Stimulated activated CD4-positive, alpha-beta T cell treated with anti-CD3 and anti-CD28 coated beads, Interleukin-1b, Interleukin-23, amount 100 ng/mL, for 24 hours (primary cell): ENCODE measurements at places on chromosomes 16 and 17.

GRCh38 chr17:20797292-20797691 is 217.8 kb downstream of the CDRT15L2 start:
- DNase-seq: no peak

DNA sequence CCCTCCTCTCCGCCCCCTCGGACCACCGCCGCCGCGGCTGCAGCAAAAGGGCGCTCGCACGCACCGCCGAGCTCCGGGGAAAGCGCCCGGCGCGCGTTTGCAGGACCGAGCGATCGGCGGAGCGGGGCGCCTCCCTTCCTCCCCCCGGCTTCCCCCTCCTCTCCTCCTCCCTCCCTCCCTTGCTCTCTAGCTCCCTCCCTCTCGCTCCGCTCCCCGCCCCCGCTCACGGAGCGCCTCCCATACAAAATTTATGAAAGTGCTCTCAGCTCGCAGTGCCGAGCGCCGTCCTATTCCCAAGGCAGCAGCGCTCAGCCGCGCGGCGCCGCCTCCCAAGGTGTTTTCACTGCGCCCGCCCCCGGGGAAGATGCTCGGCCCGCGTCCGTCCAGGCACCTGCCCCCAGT is at the start of gene RTN4RL1:
Gene RTN4RL1 (minus strand): TSS at position 115 of the 402 bp plus-strand sequence. CDS start 469 bp downstream, outside the sequence.
- DNase-seq: no peak

DNA sequence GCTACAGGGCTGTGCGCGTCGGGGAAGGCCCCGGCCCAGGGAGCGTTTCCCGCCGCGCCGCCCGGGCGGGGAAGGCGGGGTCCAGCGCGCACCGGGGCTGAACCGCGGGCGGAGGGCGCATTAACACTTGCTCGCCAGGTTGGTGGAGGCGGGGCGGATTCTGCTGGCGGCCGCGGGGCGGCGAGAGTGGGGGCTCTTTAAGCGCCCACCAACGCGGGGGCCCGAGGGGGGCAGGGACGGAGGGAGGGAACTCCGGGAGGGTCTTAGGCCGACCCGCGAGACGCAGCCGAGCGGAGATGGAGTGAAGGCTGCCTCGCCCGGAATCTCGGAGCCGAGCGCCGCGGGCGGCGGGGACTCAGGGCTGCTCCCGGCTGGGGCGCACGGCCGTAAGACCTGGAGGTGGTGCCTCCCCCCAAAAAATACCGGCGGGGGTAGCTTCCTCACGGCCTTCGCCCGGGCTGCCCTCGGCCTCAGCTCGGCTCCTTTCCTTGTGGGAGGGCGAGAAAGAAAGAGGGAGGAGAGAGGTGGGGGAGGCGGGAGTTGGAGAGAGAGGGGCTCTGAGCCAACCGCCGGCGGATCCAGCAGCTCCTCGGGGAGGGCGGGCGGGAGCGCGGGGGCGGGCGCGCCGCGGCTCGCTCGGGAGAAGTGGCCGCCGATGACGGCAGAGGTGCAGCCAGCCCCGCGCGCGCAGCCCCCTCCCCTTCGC is 415 bp upstream of the FOXF1 start:
- DNase-seq: no peak

DNA sequence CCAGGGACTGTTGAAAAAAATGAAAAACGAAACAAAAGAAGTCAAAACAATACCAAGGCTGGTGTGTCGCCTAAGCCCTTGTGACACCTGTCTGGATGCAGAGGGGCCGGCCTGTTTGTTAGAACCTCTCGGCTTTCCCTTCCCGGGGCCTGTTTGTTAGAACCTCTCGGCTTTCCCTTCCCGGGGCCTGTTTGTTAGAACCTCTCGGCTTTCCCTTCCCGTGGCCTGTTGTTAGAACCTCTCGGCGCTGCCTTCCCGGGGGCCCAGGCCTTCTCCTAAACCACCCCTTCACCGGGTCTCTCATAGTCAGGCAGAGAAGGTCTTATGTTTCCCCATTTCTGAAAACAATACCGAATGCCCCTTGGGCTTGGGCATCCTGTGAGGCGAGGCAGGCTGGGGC is 180.0 kb downstream of the BANP start:
- DNase-seq: no peak

DNA sequence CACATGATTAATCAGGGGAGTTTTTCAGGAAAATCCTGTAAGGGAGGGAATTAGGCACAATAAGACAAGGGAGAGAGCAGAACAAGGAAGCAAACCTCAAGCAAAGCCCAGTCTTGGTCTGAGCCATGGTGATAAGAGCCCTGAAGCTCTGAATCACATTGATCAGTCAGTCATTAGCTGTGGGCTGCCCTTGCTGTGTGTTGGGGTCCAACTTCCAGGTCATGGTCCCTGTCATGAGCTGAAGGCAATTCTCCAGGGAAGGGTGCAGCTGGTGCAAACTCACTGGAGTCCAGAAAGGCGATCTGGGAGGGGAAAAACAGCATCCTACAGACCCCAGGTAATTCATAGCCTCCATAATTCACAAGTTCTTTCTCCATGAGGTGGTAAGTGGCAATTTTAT is 89.9 kb downstream of the CYLD start:
- DNase-seq: no peak

GRCh38 chr17:50817838-50818237 is 17.5 kb upstream of the WFIKKN2 start:
- DNase-seq: no peak

- no peak for DNase-seq
Measured at GRCh38 chr16:82096641-82097040, 61.6 kb downstream of the HSD17B2 start.

DNA sequence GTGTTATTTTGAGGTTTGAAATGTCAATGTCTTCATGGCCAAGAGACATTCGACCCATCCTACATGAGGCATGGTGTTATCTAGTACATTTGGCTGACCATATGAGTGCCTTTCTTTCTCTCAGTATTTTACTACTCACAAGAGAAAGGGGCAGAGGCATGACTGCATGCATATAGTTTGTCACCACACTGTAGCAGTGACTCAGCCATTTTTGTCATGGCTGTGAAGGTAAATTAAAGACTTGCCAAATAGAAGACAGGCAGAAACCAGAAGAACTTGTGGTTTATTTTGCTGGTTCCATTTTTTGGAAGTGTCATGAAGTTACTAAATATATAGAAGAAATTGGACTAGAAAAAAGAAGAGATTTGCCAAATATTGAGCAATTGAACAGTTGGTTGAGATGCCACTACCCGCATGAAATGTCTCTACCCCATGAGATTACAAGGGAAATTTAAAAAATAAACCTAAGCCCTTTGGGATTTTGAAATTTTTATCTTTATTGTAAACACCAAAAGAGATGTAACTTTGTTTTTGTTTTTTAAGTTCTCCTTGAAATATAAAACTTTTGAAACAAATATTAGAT is 170.3 kb downstream of the CHD9 start:
- no peak for DNase-seq

DNA sequence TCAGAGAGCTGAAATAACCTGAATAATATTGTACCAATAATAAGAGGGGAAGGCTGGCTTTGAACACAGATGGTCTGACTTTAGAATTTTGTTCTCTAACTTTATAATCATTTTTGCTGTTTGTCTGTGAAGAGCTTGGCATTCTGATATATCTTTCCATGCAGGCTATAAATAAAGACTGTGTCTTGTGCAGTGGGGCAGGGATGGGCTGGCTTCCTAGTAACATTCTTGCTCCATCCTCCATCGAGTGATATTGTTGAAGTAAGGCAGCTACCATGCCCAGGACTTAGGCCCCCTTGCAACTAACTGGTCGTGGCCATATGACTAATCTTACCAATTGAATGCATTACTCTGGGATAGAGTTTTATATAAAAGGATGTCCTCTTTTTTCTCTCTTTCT is 234.7 kb upstream of the IRX3 start:
- DNase-seq: no peak

GRCh38 chr16:87129771-87130170 is 187.4 kb downstream of the C16orf95 start:
- no peak for DNase-seq

DNA sequence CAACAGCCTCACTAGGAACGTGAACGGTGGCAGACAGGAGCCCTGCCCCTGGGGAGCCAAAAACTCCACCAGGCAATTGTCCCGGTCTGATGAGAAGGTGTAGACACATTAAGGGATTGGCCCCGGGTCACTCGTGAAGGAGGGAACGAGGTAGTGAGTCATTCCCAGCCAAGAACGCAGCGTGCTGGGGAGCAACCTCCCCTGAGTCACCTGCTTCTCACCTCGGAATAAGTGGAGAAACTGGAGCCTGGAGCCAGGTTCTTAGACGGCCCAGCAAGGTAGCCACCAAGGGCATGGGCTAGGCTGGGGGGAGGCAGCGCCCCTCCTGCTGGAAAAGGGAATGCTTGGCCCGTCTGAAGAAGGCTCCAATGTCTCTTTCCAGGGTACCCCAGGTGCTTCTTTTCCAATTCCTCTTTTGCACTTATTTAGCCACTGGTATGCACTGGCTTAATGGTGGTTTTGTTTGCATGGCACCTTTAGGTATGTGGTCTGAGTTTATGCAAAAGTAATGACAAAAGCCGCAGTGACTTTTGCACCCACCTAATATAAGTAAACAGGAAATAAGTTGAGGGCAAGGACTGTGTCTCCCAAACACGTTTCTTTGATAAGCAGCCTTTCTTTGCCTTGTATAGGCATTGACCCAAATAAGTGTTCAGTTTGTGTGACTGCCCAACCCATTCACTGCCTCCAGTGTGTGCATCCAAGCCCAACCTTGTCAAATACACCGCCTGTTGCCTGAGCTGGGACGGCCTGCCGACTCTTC is 1.8 kb upstream of the HELZ start:
- DNase-seq: no peak

GRCh38 chr17:37067555-37068111 is 118.9 kb downstream of the AATF start:
- no peak for DNase-seq

DNA sequence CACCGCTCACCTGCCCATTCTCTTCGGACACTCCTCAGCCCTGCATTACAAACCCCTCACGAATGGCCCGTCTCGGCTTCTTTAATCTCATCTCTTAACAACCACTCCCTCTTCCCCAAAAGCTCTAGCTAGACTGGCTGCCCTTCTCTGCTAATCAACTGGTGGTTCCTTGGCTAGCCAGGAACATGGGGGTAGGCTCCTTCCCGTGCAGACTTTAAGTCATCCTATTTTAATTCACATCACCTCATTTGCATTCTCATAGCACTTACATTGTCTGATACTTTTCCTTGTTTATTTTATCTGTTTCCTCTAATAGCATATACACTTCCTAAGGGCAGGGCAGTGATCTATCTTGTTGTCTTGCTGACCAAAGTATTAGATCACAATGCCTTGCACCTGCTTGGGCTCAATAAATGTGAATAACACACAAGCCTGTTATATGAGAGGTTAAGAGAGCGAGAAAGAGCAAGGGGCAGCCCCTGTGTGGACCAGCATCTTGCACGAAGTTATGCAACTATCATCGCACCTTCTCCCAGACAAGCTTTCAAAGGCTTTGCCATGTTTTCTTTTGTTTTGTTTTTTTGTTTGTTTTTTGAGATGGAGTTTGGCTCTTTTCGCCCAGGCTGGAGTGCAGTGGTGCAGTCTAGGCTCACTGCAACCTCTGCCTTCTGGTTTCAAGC is 9.8 kb downstream of the TP53 start:
- DNase-seq: no peak

- no peak for DNase-seq
Measured at GRCh38 chr17:16889088-16889465, 82.8 kb downstream of the TNFRSF13B start.
